ENCODE measurements at places on chromosomes 11 and 22. TPM values are rescaled to one million over a fixed set of nuclear protein-coding genes. Genes with fewer than 3 reads are reported as not detected.

DNA sequence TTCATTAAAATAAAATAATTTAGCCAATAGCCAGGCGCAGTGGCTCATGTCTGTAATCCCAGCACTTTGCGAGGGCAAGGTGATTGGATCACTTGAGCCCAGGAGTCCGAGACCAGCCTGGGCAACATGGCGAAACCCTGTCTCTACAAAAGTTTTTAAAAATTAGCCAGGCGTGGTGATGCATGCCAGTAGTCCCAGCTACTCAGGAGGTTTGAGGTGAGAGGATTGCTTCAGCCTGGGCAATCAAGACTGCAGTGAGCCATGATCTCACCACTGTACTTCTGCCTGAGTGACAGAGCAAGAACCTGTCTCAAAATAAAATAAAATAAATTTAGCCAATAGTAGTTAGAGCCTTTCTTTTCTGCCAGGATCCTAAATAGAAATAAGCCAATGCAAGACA is 12.2 kb downstream of the HPS5 start:
- no peak for DNase-seq

- no peak for DNase-seq
These were observed 147.9 kb downstream of the FEZ1 start for GRCh38 chr11:125348141-125348651.

DNA sequence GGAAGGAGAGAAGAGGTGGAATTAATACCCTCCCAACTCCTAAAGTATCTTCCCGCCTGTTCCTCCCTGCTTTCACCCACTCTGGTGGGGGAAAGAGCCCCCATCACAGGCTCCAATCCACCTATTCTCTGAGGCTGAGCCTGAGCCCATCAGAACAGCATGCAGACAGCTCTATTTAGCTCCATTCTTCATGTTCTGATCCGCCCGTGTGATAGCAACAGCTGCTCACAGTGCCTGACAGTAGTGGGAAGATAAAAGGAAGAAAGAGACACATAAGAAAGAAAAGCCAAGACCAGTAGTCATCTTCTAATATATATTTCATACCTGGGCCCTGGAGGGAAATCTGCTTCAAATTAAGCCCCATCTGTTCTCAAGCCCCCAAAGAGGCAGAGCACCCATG is 80.3 kb upstream of the AKIP1 start:
- no peak for DNase-seq

GRCh38 chr11:76226626-76227025 is 20.3 kb upstream of the WNT11 start:
- DNase-seq = no peak

GRCh38 chr11:60905551-60906113 is 753 bp downstream of the PRPF19 start:
- DNase-seq = no peak

GRCh38 chr11:25247336-25247735 is 750.5 kb downstream of the LUZP2 start:
- DNase-seq = no peak

DNA sequence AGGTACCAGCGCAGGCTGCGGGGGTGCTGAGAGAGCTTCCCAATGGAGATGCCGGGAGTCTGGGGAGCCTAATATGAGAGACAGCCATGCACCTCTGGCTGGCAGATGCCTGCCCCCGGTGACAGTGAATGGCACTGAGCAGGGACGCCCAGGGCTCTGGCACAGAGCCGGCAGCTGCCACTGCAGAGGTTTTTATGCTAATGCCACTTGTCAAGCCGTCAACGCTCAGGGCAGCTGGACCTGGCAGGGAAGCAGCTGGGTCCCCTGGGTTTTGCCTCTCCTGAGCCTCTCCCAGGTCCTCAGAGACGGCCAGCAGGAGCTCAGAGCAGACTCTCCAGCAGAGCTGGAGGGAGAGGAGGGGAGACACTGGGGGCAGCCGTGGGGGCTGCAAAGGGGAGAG is 573.6 kb downstream of the BUD13 start:
- no peak for DNase-seq

DNA sequence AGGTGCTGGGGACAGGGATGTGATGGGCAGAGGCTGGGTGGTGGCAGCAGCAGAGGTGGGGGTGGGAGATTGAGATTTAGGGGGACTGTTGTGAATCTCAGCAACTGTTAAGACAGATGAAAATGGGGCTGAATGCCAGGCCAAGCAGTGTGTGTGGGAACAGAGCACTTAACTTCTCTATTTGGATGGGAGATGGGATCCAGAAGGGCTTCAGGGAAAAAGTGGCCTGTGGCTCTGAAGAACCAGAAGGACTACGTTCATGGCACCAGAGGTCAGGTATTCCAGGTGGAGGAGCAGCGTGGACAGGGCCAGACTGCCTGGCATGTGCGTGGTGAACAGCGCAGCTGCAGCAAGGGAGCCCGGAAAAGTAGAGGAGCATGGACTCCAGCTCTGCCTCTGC is 82.6 kb upstream of the SYT13 start:
- no peak for DNase-seq

Gene RAB3IL1
- total RNA-seq = 0.76 TPM

Gene MPZL3
- total RNA-seq = 6.9 TPM

Gene RFPL1
- not detected for total RNA-seq

All from Calu3 (cell line).